Fibroblast of skin of left quadriceps (primary cell): ENCODE measurements at places on chromosomes 7 and 10.

- no peak for DNase-seq
Measured at GRCh38 chr7:105098863-105099515, 85.0 kb downstream of the KMT2E start.

DNA sequence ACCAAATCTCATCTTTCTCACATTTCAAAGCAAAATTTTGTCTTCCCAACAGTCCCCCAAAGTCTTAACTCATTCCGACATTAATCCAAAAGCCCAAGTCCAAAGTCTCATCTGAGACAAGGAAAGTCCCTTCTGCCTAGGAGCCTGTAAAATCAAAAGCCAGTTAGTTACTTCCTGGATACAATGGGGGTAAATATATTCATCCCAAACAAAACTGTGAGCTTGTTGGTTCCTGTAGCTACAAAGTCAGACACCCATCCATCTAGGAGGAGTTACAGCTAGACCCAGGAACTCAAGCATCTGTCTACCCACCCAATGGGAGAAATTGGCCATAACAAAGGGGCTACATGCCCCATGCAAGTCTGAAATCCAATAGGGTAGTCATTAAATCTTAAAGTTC, 51.9 kb downstream of the MTURN start:
- no peak for DNase-seq

DNA sequence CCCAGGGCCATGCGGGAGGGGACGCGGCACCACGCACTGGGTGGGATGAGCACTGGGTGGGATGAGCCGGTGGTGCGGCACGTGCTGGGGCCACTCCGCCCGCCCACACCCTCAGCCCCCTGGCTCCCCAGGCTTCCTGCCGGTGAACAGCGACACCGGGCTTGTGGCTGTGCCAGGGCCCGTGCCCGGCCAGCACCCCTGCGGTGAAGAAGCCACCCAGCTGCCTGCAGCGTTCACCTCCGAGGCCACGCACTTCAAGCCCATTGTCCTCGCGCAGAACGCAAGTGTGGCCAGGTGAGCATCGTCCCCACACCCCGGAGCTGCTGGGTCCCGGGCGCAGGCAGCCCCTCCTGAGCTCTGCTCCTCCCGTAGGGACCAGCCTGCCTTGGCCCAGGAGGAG, 31.8 kb upstream of the UTF1 start:
- DNase-seq: no peak

DNA sequence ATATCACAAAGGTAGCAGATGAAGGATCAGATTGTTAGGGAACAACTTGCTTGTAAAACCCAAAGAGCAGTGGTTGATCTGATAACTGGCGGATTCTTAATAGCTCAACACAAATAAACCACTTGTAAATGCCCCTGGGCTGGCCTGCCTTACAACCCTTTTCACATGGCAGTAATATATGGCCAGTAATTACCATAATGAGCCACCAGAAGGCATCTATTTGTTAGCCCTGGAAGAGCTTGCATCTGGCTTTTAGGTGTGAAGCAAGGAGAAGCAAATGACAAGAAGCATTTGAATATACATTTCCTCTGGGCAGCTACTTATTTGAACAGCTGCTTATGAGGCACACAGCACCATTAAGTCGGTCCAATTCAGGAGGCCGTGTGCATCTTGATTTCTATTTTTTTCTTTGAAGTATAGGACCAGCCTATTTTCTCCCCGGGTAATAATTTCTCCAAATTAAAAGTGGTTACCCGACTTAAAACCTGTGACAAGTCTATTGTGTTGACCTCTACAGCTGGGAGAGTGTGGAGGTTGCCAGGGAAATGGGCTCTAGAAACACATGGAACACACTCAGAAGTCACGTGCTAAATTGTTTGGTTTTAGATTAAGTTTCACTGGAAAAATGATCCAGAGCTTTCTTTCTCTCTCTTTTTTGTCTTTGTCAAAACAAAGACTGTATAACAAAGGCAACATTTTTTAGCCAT, 113.4 kb downstream of the SEM1 start:
- no peak for DNase-seq

- no peak for DNase-seq
Measured at GRCh38 chr10:35422228-35422627, 85.9 kb downstream of the CCNY start.

- no peak for DNase-seq
Measured at GRCh38 chr10:103086261-103086660, 106.8 kb downstream of the NT5C2 start.

GRCh38 chr10:61545170-61545569, 92.0 kb upstream of the TMEM26 start:
- DNase-seq: no peak

- DNase-seq: peak; percentile 77
Measured at GRCh38 chr10:51244748-51245490, 170.6 kb downstream of the PRKG1 start.

DNA sequence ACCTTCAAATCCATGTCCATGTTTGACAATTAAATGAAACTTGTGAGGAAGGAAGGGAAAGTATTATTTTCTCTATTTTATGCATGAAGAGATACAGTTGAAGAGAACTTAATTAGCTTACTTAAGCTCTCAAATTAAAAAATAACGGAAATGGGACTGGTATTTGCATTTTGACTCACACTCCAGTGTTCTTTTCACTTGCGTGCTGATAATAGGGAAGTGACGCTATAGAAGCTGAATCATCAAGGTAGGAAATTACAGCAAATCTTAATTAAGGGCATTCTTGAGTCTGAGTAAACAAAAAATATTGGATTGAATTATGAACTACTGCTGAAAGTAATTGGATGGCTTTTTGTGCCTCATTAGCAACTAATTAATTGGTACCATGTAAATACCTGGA, 44.0 kb upstream of the NPVF start:
- DNase-seq: no peak

DNA sequence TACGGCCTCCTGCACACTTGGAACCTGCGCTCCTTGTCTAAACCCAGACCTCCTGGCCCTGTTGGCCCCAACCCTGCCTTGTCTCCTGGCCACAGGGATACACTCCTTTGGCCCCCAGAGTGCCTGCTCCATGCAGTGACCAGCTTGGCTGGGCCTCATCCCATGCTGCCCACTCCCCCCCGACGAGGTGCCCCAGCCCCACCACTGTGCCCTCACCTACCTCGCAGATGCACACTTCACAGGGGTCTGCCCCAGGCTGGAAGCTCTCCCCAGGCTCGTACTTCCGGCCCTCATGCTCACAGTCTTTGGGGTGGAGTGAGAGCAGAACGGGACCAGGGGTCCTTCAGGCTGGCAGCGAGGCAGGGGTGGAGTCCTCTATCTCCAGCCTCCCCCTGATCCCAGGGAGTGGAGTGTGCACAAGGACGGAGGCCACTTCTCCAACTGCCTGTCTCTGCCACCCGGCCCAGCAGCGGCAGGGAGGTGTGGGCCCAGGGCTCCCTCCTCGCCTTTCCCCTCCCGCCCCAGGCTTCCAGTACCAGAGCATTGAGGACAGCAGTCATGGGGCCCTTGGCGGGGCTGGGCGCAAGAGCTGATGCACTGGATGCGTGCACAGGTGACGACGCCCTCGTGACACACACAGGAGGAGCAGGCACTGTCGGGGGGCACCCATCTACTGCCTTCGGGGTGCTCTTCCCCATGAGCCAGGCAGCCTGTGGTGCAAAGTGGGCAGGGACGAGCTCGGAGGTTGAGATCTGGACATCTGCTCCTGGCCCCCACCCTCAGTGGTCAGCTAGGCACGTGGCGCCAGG, 22.1 kb downstream of the ATP6V1F start:
- DNase-seq: no peak

DNA sequence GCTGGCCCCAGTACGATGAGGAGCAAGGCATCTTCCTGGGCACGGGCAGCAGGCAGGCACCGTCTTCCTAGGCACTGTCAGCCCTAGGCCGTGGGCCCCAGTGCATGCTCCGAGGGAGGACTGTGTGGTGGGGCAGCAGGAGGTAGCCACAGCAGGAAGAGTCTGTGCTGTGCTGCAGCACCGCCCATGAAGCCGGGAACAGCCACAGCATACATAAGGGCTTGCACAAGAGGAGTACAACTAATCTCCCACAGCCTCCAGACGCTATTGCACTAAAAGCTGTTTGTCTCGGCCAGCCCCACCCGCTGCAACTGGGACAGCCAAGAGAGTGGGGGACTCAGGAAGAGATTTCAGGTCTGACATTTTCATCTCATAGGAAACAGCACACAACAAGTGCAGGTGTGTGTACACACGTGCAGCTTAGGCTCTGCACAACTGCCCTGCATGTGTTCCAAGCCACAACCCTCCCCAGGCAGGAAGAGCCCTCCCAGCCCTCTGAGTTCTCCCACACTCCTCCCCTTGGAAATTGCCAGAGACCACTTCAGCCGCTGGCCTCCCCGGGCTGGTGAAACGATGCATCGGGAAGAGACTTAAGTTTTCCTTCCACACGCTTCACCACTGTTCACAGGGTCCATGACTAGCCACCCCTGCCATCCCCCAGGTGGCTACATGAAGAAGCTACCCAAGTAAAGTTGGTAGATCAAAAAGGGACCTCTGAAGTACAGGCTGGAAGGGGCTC, 88.1 kb upstream of the DDC start:
- no peak for DNase-seq

DNA sequence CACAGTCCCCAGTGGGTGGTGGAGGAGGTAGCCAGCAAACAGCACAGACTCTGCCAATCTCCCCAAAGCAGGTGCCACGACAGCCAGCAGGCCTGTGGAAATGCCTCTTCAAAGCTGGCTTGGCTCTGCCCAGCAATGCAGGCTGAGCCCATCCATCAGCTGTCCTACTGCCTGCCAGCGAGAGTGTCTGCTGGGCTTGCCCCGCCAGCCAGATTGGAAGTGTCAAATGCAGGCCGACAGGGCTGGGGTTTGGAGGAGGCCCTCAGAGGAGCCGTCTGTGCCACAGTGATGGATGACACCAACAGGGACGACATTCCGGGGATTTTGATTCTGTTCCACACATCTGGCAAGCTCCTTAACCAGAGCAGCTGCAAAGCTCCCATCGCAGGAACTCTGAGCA, 16.7 kb downstream of the HABP2 start:
- DNase-seq: no peak

DNA sequence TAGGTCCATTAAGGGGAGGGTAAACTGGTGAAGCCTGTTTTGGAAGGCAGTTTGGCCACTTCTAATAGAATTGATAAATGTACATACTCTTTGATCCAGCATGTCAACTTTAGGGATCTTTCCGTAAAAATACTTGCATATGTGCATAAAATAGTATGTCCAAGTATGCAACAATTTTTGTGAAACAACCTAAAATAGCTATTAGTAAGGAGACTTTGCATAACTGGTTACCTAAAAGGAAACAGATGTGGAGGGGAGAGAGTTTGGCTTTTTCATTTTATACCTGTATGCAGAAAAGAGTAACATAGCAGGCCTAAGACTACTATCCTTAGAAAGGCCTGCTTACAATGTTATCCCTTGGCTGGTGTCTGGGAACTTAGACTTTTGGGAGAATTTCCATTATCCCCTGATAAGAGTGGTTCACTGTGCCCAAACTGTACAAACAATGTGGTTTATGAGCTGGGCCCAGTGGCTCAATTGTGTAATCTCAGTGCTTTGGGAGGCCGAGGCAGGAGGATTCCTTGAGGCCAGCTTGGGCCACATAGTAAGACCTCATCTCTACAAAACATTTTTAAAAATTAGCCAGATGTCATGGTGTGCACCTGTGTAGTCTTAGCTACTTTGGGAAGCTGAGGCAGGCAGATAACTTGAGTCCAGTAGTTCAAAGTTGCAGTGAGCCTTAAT, 21.3 kb downstream of the PTPN12 start:
- no peak for DNase-seq

- no peak for DNase-seq
Measured at GRCh38 chr10:3805201-3805790, 20.3 kb upstream of the KLF6 start.

DNA sequence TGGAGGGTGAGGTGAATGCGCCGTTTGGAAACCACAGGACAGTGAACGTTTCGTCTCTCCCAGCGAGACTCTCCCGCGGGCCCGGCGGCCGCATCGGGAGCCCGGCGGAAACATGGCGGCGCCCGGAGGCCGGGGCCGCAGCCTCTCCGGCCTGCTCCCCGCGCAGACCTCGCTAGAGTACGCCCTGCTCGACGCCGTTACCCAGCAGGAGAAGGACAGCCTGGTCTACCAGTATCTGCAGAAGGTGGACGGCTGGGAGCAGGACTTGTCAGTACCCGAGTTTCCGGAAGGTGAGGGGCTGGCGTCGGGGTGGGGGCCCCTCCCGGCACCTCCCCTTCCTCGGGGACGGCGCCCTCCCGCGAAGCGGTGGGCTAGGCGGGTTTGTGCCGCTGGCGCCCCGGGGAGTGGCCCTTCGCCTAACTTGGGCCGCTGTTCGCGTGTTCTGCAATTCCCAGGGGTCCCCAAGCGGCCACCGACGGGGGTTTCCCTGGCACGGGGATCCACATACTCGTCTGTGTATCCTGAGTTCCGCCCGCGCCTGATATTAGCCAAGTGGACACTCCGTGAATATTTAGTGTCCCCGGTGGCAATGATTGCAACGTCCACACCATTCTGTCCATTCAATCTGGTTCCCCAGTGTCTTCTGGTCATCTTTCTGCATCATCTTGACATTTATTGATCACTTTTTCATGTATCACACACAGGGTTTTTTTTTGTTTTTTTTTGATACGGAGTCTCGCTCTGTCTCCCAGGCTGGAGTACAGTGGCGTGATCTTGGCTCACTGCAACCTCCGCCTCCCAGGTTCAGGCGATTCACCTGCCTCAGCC, 514 bp downstream of the NHLRC2 start:
- DNase-seq: no peak

DNA sequence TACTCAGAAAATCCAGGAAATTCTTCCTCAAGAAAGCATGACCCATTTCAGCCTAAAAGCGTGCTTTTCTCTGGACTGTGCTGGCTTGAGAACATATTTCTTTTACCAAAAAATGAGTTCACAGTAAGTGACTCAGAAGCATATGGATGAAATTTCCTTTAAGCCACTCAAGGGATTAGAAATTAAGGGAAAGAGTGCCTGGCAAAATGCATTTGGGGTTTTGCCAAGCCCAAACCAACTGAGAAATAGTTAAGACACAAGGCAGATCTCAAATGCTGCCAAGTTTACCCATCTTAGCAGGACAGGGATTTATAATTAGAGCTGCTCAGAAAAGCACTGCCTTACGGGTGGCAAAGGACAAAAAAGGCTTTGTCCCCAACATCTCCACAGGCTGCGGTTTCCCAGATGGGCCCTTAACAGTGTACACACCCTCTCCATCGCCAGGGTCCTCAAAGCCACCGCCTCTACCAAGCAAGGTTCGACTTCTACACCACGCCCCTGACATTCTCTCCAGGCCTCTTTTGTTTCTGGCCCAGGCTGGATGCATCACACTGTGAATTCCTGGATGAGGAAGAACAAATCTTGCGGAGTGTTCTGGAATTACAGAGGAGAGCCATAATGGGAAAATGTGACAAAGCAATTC, 30.1 kb upstream of the CDHR3 start:
- DNase-seq: peak; percentile 94

- no peak for DNase-seq
Measured at GRCh38 chr7:15407910-15408309, 153.9 kb downstream of the AGMO start.

DNA sequence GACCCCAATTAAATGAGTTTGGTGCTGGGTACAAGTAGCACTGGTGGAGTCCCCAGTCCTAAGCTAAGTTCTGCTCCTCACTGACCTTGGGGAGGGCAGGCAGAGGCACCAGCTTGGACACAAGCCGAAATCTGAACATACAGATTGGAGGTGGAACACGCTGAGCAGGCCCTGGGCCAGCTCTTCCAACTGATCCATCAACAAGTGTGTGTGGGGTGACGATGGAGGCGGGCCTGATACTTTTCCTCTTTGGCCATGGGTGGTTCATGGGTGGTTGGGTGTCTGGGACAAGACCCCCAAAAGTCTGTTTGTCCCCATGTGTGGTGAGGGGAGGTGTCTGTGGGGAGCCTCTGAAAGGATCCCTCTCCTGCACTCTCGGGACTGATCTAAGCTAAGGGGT, 1.9 kb downstream of the ADCYAP1R1 start:
- DNase-seq: no peak

- DNase-seq: no peak
Measured at GRCh38 chr10:11505639-11506038, 105.8 kb downstream of the USP6NL start.
